ENCODE measurements at places on chromosomes 1 and 21.

DNA sequence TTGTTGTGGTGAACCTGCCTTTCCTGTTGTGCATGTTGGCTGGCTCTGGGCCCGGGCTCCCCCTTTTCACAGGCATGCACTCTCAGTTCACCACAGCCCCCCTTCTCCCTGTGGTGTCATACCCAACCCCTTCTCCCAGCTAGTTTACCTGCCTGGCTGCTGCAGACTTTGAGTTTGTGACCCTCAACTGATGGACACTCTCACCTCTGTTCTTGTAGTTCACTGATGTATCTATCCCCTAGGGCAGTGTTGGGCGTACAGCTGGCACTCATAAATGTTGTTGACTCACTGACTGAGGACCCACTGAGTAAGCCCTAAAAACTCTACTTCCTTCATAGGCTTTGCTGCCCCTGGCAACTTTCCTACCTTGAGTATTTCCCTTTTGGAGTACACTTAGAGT lies 54.9 kb downstream of the WDR64 start:
- peak; percentile 9 for DNase-seq

DNA sequence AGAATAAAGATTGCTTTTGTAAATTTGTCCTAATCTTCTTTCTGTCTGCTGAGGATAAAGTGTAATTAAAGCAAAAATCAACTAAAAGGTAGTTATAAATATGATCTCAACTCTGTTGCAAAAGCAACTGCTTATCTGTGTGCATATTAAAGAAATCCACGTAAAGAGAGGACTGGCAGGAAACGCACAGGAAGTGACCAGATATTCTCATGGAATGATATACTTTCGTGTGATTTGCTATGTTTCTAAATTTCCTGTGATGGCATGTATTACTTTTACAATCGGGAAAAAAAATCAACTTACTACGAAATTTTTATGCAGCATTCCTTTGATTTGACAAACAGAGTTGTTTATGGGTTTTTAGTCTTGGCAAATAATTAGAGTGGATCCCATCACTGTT lies 75.4 kb downstream of the RGS2 start:
- no peak for DNase-seq

- DNase-seq: no peak
These were observed 56.8 kb downstream of the TENT5C start for GRCh38 chr1:117662667-117663066.

DNA sequence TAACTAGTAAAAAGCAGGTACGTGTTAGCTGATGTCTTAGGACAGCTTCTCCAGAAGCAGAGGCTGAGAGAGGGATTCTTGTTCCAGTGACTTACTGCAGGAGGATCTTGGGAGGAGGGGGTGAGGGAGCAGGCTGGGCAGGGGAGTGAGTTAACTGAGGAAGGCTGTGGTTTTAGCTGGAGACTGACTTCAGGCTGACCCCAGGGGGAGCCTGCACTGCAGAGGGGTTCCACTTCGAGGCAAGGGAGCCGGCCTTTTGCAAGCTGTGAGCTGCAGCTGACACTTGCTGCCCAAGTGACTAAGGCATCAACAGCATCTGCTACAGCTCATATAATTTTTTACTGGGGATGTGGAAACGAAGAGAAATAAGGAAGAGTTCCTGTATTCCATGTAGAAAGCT lies 50.4 kb upstream of the SOD1 start:
- DNase-seq: no peak

GRCh38 chr1:206873603-206874188 lies 8.3 kb downstream of the IL20 start:
- DNase-seq: no peak

DNA sequence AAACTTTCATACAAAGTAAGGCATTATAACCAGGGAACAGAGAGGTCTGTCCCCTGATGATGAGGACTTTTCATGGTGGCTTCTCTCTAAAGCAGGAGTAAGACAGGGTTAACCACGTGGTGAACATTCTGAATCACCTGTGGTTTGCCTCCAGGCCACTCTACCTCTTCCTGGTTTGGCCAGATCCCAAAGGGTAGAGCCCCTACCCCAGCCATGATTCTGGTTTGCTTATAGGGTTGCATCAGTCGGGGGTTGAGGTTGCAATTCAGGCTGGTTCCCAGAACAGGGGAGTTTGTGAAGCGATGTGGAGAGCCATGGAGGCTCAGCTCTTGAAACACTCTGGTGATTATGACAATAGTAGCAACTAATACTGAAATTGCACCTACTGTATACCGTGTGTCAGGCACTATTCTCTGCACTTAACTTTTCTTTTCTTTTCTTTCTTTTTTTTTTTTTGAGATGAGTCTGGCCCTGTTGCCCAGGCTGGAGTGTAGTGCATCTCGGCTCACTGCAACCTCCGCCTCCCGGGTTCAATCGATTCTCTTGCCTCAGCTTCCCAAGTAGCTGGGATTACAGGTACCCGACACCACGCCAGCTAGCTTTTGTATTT lies 8.3 kb downstream of the CNR2 start:
- peak; percentile 74 for DNase-seq

DNA sequence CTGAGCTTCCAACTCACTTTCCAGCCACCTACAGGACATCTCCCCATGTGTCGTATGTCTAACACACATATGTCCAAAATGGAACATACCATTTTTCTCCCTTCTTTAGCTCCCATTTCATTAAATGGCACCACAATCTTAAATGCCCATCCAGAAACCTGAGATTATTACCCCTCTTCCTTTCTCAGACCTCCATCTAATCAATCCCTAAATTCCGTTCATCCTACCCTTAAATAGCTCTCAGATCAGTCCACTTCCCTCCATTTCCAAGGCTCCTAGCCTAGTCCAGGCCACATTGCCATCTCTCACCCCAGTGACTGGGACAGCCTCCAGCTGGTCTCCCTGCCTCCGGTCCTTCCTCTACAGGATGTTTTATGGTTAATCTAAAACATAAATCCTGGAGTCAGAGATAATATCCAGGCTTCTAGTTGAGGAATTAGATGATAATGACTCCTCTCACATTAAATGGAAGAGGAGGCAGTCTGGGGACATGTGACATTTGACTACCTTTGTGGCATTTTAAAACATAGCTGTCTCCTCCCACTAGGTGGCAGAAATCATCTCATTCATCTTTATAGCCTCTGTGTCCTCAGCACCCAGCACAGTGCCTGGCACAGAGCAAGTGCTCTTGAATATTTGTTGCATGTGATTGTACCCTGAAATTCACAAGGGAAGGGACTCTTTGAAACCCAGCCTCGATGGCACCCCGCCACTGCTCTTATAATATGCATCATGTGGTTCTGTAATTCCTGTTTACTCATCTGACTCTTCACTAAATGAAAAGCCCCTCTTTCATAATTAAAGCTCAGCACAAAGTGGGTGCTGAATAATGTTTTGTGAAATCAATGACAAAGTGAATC lies 102.3 kb downstream of the TMEM53 start:
- peak; percentile 33 for DNase-seq

DNA sequence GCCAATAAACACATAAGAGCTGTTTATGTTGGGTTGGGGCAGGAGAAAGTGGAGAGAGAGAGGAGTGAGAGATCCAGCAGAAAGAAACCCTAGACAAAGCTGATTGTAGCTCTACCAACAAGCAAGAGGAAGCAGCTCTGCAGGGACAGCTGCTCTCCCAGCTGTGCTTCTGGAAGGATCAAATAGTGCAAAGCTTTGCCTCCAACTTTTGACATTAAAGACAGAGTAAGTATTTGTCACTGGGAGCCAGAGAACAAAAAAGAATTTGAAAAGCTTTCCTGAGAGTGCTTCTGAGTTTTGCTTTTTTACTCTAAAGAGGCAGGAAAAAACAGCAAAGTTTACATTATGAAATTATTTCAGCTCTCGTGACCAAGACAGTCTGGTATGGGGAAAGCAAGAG lies 28.5 kb upstream of the C1orf198 start:
- no peak for DNase-seq

- no peak for DNase-seq
These were observed 11.3 kb upstream of the CGN start for GRCh38 chr1:151499930-151500329.

GRCh38 chr1:82284213-82284612 lies 483.5 kb downstream of the ADGRL2 start:
- no peak for DNase-seq

- peak; percentile 52 for DNase-seq
These were observed 69.7 kb upstream of the USP24 start for GRCh38 chr1:55284856-55285255.

DNA sequence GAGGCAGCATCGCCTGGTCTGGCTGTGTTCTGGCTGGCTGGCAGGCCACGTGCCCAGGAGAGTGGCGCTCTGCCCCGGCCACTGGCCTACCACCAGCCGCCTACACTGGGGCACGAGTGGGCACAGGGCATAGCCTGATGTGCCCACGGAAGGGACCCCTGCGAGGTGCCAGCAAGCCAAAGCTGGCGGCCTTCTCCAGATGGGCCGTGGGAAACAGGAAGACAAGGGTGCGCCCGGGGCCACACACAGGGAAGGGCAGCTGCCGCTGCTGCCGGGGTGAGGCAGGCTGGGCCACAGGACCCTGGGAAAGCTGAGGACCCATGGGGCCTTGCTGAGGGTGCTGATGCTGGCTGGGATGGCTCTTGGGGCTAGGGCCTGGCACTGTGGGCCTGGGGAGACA lies 40.7 kb downstream of the SLC66A1 start:
- DNase-seq: no peak

GRCh38 chr1:177600936-177601335 lies 368.9 kb downstream of the SEC16B start:
- DNase-seq: no peak

- peak; percentile 46 for DNase-seq
These were observed 160.1 kb upstream of the COL6A1 start for GRCh38 chr21:45821315-45821962.

DNA sequence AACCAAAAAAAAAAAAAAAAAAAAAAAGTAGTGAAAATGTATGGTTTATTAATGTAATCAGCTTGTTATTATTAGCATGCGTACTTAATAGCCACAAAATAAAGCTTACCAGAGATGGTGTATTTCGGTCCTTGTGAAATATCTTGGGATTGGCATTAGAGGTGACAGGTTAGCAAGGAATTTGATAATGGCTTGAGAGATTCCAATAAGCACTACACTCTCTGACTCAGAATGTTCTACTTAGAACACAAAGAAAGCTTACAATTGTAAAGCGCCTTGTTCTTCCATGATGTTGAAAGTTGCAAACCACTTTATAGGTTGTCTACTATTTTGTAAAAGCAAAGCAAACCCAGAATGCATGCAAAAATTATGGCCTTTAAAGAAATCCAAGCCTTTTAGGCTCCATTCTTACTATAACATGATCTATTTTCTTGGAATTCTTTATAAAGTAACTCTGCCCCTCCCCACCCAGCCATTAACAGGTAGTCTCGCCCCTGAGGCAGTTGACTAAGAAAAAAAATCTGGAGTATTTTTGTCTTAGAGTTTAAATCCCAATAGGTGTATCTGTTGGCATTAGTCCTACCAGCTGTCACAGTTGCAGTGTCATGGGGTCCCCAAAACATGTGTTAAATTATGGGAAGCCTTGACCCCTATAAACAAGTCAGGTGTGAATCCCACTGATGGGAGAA lies 129.2 kb downstream of the DHRS3 start:
- no peak for DNase-seq

- DNase-seq: no peak
These were observed 10.0 kb downstream of the SELL start for GRCh38 chr1:169701261-169702005.

GRCh38 chr1:193525411-193525810 lies 339.0 kb upstream of the B3GALT2 start:
- DNase-seq: no peak

DNA sequence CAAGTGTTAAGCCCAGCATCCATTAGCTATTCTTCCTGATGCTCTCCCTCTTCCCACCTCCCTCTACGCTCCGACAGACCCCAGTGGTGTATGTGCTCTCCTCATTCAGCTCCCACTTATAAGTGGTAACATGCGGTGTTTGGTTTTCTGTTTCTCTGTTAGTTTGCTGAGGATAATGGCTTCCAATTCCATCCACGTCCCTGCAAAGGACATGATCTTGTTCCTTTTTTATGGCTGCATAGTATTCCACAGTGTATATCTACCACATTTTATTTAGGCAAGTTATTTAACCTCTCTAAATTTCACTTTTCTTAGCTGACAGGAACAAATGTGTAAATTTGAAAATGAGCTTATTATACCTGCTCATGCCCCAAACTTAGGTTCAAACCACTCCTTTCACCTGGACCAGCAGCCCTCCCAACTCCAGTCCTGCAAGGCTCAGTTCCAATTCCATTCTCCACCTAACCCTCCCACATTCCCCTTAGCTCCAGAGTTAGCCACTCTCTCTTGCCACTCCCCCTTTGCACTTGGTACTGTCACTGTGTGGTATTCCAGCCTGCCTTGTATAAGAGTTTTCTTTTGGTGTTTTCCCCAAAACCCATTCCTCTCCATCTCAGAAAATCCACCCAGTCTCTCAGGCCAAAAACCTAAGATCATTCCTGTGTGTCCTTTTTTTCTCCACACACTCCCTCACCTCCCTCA lies 1.7 kb upstream of the PEF1 start:
- no peak for DNase-seq

- DNase-seq: no peak
These were observed 48.3 kb upstream of the SLC22A15 start for GRCh38 chr1:115927971-115928370.

GRCh38 chr1:233608988-233609387 lies 4.9 kb upstream of the KCNK1 start:
- no peak for DNase-seq

DNA sequence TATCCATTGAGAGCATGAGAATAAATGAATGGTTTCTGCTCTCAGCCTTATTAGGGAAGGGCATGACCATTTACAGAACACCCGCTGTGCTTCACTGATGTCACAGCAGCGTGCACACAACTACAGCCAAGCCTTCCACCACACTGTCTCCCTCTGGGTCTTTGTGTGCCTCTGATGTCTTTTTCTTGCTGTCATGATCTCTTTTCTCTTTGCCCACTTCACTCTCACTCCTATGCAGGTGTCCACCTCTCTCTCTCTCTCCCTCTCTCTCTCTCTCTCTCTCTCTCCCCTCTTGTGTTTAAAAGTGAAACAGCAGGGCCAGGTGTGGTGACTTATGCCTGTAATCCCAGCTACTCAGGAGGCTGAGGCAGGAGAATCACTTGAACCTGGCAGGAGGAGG lies 232.5 kb upstream of the JUN start:
- DNase-seq: no peak

- no peak for DNase-seq
These were observed 78.6 kb downstream of the STUM start for GRCh38 chr1:226627050-226627755.

DNA sequence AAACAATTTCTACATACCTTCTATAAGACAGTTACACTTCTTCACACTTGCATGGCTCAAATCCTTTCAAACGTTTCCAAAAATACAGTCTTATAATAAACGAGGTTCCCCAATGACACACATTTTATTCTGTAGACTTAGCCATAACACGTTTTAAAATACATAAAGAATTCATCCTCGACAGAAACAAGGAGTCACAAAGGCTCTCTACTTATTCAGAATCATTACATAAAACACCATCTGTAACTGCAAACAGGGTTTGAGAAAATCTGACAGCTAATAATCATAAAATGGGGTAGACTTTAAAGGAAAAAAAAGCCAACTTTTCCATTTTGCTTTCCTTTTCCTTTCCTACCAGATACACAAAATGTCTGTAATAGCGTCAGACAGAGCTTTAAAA lies 1.8 kb downstream of the PIK3R3 start:
- no peak for DNase-seq

All from activated naive CD4-positive, alpha-beta T cell treated with anti-CD3 and anti-CD28 coated beads for 36 hours (primary cell).